ENCODE measurements at places on chromosomes 1 and 21.

DNA sequence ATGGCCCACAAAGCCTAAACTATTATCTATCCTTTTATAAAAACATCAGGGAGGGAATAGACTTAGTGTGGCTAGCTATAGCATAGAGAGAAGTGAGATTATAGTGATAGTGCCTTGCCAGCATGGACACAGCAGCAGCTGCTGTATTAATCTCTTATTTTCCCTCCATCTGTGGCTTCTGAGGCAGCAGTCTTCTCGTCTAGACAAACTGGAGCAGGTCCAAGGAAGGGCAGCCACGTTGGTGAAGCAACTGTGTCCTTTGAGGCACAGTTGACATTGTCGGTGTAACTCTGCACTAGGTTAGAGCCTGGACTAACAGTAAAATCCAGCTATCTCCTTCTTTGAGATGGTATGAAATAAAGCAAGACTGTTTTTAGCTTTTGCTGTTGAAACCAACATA, 131.3 kb downstream of the CACHD1 start:
- DNase-seq: no peak

DNA sequence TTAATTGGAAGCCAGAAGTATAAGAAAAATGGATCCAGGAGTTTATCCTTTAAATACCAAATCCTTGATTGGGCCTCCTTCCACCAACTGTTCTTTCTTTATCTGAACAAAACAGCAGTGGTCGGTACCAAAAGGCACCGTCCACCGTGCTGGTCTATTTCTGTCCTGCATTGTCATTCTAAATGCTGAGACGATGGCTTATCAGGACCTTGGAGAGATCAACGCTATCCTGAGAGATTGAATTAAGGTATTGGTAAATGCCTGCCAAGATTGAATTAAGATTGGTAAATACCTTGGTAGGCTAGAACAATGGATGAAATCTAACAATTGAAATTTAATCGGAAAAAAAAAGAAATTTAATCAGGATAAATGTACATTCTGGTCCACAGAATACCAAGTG, 73.4 kb upstream of the SOD1 start:
- no peak for DNase-seq

- no peak for DNase-seq
These were observed 61.7 kb downstream of the GALNT2 start for GRCh38 chr1:230128569-230129285.

DNA sequence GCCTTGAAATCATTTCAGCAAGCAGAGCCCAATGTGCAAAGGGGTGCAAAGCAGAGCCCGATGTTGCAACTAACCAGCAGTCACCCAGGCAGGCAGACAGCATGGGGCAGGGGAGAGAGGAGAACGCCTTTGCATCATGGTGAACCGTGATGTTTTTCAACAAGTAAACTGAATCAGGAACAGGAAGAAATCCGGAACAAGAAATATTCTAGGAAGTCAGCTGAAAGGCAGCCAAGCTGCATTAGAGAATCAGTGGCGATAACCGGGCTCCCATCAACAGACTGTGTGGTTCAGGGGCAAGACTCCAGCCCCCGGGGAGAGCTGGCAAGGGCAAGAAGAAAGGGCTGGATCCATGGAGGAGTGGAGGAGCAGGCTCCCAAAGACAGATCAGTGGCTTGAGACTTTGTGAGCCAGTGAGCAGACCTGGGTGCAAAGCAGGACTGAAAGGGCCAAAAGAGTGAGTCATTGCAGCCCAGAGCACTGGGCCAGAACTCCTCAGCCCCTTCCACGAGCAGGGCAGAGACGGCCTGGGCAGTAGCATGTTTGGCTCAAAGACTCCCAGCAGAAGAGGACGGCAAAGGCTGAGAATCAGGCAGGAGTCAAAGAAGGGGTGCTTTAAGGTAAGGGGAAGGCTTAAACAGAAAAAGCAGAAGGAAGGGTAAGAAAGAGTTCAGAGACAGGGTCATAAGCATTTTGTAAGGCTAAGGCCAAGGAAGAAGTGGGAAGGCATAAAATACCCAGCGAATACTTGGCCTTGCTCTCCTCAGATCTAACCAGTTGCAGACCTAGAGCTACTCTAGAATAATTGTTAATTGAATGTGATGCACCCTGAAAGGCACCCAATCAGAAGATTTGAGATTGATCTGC, 155.0 kb downstream of the SETD4 start:
- peak; percentile 44 for DNase-seq

- DNase-seq: no peak
These were observed 1.8 kb upstream of the DUSP12 start for GRCh38 chr1:161747801-161748200.

Data from astrocyte of the hippocampus (primary cell).